ENCODE measurements at places on chromosomes 13 and 19.

DNA sequence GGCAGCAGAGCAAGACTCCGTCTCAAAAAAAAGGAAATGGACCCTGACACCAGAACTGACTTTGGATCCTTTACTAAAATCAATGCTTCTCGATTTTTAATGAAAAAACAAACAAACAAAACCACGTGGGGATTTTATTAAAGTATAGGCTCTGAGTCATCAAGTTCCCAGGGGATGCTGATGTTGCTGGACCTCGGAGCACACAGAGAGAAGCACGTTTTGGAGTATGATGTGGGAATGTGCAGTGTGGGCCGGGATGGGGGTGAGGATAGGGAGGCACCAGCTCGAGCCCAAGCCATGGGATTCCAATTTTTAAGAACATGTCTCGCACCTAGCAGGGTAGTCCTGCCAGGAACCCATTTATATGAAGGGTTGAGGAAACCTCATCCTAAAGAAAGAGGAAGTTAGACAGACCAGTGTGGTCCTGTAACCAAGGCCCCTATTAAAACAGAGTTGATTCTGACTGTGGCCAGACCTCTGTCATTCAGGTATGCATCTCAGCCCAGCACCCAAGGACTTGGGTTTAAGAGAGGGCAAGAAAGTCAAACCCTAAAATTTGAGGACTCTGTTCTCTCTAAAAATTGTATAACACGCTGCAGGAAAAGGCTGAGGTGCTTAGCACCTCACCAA is 6.4 kb downstream of the FLT1 start:
- no peak for DNase-seq

DNA sequence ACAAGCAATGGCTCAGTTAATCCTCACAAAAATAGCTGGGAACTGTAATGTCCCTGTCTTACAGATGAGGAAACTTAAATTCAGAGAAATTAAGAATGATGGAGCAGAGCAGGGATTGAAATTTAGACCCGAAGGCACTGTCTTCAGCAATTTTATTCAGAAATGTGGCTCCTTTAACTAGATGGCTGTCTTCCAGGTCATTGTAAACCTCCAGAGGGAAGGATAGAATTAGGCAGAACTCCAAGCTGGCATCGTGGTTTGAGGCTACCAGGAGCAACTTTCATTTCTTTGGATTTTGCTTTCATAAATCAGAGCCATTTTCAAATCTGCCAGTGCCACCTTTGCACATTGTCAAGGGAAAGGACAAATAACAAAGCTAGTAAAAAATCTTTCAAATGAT is 339.0 kb downstream of the DCT start:
- no peak for DNase-seq

GRCh38 chr19:54916822-54917221 is 10.9 kb downstream of the NCR1 start:
- peak; percentile 50 for DNase-seq

DNA sequence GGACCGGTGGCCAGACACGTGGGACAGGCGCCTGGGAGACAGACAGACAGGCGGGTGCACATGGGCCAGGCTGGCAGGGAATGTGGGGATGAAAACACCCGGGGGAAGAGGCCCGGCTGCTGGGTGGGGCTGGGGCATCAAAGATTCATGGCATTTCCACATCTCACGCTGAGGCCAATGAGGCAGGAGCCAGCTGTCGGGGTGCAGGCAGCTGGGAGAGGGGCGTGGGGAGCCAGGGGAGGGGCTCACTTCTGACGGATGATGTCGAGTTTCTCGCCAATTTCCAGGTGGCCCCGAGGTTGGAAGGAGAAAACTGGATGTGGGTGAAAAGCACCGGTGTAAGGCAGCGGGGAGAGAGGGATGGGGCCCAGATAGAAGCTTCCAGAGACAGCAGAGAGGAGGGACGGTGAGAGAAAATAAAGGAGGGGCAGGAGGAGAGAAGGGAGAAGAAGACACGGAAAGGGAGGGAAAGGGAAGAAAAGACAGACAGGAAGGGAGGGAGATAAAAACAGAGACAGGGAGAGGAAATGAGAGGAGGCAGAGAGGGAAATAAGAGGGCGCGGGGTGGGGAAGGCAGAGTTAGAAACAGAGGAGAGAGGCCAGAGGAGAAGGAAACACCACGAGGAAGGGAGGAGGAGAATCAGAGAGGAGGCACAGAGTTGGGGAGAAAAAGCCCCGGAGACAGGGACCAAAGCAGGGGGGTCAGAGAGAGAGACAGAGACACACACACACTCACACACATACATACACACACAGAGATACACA is 8.0 kb upstream of the CCER2 start:
- no peak for DNase-seq

- DNase-seq, result no peak
Measured at GRCh38 chr19:22608441-22608840, 25.7 kb upstream of the ZNF492 start.

GRCh38 chr19:23311551-23311950 is 61.4 kb upstream of the ZNF724 start:
- no peak for DNase-seq

DNA sequence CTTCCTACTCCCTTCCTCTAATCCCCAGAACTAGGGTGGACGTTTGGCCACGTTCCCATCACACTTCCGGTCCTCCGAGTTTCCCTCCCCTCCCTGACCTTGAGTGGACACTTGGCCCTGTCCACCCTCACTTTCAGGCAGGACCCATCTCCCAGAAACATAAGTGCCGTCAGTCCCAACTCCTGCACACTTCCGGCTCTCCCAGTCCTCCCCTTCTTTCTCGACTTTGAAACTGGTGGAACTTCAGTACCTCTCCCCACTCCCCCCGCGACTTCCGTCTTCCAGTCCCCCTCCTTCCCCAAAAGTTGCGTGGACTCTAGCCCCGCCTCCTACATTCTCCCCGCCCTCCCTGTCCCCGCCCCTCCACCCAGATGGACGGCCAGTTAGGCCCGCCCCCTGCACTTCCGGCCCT is 278 bp upstream of the ZNF274 start:
- peak; percentile 94 for DNase-seq

DNA sequence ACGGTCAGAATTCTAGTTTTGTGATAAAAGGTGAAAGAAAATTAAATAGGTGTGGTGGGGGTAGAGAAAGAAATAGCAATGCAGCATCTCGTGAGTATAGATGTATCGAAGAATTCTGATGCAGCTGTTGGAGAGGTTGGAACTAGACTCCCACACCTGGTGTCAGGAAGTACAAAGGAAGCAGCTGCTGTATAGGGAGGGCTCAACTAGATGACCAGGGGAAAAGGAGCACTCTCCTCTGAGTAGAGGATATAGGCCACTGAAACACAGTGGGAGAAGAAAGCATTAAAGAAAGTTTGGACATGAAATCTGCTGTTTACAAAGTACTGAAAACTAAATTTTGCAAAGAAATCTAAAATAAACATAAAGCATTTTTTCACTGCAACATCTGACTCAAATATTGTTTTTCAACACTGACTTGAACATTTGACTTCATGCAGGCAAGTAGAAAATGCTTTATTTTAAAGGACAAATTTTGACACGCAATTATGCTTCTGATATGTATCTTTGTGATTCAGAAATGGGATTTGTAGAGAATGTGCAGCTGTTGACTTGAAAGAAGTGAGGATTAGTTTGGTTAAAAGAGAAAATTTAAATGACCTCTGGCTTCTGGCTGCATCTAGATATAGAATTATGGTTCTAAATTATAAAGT is 82.2 kb downstream of the MIPEP start:
- DNase-seq, result no peak

- no peak for DNase-seq
Measured at GRCh38 chr13:44120043-44120442, 240.3 kb downstream of the LACC1 start.

- DNase-seq, result no peak
Measured at GRCh38 chr19:38634757-38635482, 12.5 kb upstream of the ACTN4 start.

DNA sequence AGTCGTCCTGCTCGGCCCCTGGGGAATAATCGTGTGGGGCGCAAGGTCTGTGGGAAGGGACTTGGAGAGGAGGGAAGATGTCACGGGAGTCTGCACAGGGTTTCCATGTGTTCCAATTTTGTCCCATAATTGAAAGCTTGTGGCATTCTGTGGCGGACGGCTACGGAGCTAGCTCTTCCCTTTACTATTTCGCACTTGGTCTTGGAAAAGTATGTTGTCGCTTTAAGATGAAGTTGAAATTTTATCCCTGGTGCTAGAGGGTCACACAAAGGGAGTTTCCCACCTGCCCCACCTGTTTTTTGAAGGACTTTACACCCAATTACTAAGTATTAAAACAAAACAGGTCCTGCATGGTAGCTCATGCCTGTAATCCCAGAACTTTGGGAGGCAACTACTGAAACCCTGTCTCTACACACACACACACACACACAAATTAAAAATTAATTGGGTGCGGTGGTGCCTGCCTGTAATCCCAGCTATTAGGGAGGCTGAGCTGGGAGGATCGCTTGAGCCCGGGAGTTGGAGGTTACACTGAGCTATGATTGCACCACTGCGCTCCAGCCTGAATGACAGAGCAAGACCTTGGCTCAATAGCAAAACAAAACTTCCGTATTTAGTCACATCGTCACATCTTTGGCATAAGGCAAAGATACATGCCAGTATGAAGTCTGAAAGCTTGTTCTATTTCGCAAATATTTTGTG is 967 bp upstream of the TPT1 start:
- no peak for DNase-seq

GRCh38 chr13:31056644-31057271 is 104.9 kb downstream of the HSPH1 start:
- DNase-seq, result no peak

DNA sequence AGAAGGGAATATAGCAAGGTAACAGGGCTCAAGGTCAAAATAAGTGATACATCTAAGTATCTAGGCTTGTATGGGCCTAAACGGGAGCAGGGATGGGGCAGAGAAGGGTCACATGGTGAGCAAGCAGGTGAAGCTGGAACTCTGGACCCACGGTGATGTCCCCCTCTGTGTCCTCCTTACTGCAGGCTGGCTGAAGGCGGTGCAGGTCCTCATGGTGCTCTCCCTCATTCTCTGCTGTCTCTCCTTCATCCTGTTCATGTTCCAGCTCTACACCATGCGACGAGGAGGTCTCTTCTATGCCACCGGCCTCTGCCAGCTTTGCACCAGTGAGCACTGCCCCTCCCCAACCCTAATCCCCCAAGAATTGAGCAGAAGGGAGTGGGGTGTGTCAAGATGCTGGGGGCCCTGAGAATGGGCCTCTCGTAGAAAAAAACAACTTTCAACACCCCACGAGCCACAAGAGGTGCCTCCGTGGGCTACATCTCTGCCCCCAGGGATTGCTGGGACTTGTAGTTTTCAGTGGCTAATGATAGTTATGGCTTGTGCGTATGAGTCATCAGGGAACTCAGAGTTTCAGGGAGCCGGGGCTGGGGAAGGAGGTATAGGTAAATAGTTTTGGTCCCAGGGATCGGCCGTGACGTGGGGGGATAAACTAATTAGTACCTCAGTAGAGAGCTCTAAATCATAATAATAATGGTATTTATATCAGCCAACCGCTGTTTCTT is 4.0 kb downstream of the EMP3 start:
- DNase-seq, result peak; percentile 45

GRCh38 chr19:11242864-11243797 is 3.7 kb downstream of the ANGPTL8 start:
- DNase-seq, result peak; percentile 73

DNA sequence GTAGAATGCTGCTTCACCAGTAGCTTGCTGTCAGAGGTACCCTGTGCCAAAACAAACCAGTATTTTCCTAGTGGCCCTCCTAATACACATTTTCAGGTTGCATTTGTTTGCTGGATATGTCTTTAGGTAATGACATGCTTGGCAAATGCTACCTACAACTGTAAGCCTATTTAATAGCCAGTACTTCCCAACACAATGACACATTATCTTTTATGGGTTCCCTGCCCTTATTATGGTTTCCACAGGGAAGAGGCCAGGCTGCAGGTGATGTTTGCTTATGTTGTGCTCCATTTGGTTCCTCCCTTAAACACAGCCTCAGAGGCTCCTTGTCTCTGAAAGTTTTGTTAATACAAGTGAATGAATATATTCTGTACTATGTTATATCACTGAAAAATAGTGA is 24.7 kb downstream of the FRY start:
- DNase-seq, result no peak

- DNase-seq, result no peak
Measured at GRCh38 chr13:98293570-98294142, 116.6 kb upstream of the RNF113B start.

GRCh38 chr13:30725326-30726085 is 9.8 kb upstream of the ALOX5AP start:
- no peak for DNase-seq

DNA sequence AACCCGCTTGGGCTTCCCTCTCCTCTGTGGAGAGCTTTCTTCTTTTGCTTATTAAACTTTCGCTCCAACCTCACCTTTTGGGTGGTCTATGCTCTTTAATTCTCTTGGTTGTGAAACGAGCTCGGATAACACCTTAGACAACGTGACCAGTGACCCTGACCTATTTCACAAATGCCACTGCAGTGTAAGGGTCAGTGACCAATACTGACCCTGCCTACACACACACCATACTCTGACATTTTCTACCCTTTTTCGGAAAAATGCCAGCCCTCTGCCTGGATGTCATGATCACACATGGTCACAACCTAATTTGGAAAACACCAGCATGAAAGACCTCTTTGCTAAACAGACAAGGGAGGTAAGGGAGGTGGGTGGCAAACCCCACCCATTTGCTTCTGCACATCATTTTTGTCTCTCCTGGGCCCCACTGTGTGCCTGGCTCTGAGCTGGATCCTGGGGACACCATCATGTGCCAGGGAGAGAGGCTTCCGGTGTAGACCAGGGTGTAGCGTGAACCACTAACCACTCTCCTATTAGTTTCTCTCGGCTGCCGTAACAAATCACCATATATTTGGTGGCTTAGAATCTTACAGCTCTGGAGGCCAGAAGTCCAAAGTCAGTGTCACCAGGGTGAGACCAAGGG is 9.9 kb downstream of the ETFB start:
- DNase-seq, result no peak

DNA sequence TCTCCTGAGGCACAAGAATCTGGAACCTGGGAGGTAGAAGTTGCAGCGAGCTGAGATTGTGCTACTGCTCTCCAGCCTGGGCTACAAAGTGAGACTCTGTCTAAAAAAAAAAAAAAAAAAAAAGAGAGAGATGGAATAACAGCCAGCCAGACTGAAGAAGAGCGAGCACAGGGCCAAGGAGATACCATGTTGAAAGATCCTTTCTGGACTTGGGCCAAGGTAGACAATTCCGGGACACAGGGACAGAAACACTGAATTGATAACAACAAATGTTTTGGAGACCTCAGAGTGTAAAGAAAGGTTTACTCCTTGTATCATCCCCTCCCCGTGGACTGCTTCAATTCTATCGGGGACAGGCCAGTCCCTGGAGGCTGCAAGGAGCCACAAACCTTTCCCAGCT is 4.6 kb downstream of the LPAR2 start:
- no peak for DNase-seq

Data from HL-60 (cell line).